ENCODE measurements at places on chromosomes 3 and 15. TPM values are rescaled to one million over a fixed set of nuclear protein-coding genes. Genes with fewer than 3 reads are reported as not detected.

DNA sequence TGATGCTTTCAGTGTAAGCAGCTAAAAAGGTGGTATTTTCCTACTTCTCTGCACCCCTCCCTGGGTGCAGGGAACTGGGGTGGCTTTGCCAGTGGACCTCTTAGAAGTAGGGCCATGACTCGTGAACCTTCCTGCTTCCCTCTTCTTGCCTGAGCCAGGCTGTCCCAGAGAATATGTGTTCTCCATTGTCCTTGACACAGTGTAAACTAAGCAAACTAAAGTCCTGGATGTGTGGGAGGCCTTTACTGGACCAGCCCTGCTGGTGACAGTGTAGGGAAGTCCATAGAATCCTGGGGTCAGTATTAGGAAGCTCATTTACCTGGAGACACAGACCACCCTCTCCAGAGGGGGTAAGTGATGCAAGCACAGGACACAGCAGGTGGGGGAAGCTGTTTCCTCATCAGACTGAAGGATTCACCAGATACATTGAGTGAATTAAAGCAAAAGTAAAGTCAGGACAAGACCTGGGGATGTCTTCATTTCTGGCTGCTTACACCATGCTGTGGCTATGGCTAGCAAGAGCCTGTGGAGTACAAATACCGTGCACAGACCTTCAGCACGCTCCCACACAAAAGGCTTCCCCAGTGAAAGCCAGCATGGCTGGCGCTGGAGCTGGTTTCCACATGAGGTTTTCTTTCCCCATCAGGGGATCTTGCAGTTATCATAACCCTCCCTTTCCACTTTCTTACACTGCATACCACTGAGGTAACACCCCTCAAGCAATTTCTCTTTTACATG is 64.8 kb upstream of the LPP start:
- DNase-seq, result no peak

DNA sequence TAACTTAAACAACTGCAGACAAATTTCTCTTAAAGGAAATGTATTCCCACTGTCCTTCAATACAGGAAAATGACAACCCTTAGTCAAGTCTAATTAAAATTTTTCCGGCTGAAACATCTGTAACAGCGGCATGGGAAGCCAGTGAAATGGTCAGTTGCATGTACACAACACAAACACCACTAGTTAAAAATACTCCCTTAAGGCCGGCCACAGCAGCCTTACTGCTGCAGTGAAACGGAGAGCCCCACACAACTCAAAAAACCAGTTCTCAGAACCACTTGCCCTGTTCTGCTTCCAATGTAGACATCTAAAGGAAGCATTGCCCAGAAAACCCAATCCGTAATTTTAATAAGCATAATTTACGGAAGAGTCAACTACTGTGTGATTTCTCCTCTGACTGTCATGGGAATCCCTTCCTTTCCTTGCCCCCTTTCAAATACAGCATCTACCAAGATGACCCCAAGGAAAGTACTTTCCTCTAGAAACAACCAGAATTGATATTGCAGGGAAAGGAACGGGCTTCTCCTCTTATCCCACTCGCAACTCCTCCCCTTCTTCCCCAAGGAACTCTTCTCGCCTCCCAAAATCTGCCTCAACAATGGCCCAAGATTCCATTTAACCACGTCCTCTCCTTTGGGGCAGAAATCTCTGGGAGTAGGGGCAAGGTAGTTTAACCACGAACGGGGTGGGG is 1.6 kb downstream of the FBN1 start:
- no peak for DNase-seq

Gene ALCAM
- 202 TPM for total RNA-seq

GRCh38 chr3:47731061-47731460 is 50.6 kb downstream of the SMARCC1 start:
- no peak for DNase-seq

Gene MAP6D1
- total RNA-seq, result 1.2 TPM

- DNase-seq, result no peak
Measured at GRCh38 chr15:60118146-60118545, 114.0 kb downstream of the FOXB1 start.

DNA sequence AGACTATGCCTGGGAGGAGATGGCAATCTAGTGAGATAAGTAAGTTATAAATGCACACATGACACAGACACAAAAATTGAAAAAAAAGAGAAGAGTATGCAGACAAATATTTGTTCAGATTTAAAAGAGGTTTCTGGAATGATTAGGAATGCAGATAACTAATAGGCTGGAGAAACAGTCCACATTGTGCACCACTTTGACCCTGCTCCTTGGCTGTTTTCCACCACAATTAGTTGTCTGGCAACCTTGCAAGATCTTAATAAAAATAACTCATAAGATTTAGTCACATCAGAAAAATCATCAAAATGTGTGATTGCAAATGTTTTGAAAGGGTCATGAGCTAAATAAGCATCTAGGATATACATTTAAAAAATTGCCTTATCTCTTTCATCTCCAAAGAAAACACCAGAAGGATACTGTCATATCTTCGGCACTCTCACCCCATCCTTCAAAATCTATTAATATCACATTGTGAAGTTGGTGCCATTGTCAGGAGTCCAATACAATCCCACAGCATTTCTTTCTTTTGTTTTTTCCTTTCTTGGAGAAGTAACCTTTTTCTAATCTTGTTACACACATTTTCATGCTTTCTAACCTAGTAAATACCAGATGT is 153.7 kb upstream of the KCNMB2 start:
- no peak for DNase-seq

GRCh38 chr3:80767604-80768003 is 993.8 kb downstream of the GBE1 start:
- DNase-seq, result no peak

Gene ITGA11
- total RNA-seq, result 7.1 TPM

- DNase-seq, result no peak
Measured at GRCh38 chr15:48017747-48018146, 103.0 kb upstream of the SLC24A5 start.

GRCh38 chr3:45367453-45367871 is 20.9 kb upstream of the LARS2 start:
- DNase-seq, result no peak

- DNase-seq, result no peak
Measured at GRCh38 chr3:159080256-159080655, 278.4 kb downstream of the MFSD1 start.

GRCh38 chr3:123821920-123822319 is 62.2 kb downstream of the MYLK start:
- no peak for DNase-seq

Gene FOXB1
- not detected for total RNA-seq

GRCh38 chr15:28078191-28078719 is 20.9 kb downstream of the OCA2 start:
- DNase-seq, result no peak

- no peak for DNase-seq
Measured at GRCh38 chr3:194750491-194750828, 64.8 kb downstream of the FAM43A start.

Gene CCDC54
- total RNA-seq, result not detected

- no peak for DNase-seq
Measured at GRCh38 chr15:35562641-35563040, 16.7 kb upstream of the DPH6 start.

- no peak for DNase-seq
Measured at GRCh38 chr3:55521738-55522421, 34.8 kb upstream of the WNT5A start.

- peak; percentile 37 for DNase-seq
Measured at GRCh38 chr3:127120851-127121647, 71.9 kb upstream of the PRR23E start.

Gene ACKR4
- 8.0 TPM for total RNA-seq

Gene GTPBP8
- 12.3 TPM for total RNA-seq

DNA sequence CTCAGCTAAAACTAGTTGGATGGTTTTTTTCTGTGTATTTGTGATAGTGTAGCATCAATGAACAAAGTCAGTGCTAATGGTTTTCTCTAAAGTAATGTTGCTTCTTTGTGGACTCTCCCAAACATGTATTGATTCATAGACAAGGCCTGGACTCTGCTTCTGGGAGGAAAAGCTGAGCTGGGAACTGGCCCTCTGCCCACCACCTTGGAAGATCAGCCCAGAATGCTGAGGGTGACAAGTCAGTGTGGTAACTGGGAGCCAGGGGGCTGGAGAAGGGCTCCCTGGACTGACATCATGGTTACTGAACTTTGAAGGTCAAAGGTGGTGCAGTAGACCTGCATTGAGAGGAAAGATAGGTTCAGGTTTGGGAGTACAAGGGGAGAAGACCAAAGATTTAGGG is 3.0 kb downstream of the ARHGAP31 start:
- no peak for DNase-seq

GRCh38 chr15:74709892-74710291 is 14.1 kb upstream of the EDC3 start:
- DNase-seq, result no peak

DNA sequence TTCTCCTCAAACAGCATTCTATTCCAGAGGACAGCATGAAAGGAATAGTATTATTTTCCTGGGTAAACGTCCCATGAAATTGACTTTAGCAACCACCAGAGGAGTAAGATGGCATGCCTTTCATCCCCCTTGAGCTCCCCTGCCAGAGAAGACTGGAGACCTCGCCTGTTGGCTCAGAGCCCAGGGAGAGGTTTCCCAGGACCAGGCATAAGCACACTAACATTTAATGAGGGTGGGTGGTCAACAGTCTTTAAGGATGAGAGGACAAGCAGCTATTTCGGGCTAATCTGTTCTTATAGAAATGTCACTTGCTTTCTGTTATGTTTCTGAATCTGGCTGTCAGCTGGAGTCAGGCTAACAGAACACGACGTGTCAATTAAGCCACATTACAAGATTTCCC is 390.5 kb downstream of the GABRG3 start:
- DNase-seq, result no peak

Gene CPLX3
- not detected for total RNA-seq

DNA sequence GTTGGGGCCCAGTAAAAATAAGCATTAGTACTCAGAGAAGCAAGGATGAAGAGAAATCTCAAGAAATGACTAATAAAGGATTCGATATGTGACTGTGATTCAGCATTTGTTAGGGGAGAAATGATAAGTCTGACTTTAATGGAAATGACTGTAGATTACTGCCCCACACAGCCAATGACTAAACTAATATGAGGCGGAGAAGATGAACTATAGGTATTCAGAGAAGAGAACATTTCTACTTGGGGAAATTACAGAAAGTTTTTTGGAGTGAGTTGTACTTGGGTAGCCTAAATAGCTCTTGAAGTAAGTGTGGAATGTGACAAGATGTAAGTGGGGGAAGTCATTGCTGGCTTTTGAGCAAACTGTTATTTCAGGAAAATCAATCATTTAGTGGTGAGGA is 380.0 kb downstream of the PDCD6IP start:
- no peak for DNase-seq

- DNase-seq, result no peak
Measured at GRCh38 chr15:59333401-59334075, 39.1 kb downstream of the MYO1E start.

Gene PYGO1
- total RNA-seq, result 11.1 TPM

Gene GOLGA8T
- 0.20 TPM for total RNA-seq

DNA sequence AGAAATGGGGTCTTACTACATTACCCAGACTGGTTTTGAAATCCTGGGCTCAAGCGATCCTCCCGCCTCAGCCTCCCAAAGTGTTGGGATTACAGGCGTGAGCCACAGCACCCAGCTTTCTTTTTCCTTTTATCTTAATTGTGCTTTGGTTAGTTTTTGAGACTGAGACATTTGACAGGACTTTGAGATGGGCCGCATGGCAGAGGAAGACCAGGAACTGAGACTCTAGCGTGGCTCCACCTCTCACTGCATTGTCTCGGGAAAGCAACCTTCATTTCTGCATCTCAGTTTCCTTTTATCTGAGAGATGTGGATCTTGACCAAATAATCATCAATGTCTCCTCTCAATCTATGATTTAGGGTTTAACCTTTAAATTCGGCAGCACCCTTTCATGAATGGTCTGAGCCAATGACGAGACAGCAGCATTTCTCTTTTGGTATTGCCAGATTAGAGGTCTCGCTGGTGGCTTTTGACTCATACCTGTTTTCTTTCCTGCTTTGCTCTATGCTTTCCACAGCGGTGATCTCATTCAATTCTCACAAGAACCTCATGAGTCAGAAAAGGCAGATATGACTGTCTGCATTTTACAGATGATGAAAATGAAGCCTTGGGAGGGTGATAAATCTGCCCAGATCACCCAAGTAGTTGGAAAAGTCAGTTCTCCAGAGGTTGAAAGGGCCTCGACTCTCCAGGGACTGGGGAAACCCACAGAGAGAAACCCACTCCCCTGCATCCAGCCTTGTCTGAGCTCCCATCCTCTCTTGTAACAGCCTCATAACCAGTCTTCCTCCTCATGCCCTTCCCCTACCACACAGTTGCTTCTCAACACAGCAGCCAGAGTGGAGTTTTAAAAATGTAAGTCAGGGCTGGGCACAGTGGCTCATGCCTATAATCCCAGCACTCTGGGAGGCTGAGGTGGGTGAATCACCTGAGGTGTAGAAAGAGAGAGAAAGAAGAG is 84.8 kb upstream of the FOXB1 start:
- DNase-seq, result no peak

DNA sequence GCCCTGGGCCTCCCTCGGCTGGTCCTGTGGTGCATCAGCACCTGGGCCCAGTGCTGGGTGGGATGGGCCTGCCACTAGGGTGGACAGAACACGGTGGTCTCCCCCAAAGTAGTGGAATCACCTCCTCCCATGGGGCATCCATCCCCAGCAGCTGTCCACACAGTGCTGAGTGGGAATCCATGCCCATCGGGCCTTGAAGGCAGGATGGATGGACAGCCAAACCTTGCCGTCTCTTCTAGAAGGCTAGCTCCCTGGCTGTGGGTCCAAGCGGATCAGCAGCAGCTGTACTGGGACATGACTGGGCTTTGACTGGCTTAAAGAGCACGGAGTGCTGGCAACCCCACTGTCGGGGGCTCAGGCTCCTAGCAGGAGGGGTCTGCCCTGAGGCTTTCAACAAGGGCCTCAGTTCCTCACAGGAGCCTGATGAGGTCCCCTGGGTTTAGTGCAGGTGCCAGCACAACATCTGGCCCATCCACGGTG is 123.9 kb downstream of the DNAJB8 start:
- DNase-seq, result no peak

GRCh38 chr15:66901336-66902100 is 163.9 kb upstream of the SMAD3 start:
- no peak for DNase-seq

Gene RPL39L
- total RNA-seq, result 3.9 TPM

Gene CHRFAM7A
- 1.1 TPM for total RNA-seq

DNA sequence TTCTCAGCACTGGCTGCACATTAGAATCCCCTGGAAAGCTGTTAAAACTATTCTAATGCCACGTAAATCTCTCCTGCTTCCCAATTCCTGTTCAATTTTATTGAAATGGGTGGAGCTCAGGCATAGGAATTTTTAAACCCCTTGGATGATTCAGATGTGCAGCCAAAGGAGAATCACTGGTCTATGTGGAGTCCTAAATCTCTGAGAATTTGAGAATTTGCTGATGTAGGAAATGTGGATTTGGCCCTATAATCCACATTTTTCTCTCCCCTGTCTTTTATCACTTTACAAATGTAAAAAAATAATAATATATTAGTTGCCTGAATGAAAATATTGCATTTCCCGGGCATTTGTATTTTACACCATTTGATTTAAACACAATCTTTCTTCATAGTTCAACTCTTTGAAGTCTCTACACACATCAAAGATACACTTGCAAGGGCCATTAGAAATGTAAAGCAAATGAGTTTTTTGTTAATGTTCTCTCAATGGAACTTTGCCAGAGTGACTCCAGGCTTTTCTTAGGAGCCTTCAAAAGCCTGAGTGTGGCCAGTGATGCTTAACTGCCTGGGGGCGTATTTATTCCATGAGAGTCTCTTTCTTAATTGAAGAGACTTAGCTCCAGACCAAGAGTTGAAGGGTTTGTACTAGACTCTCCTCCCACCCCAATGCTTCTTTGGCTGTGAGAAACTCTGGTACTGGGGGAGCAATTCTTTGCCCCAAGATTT is 48.8 kb upstream of the PTX3 start:
- no peak for DNase-seq

All from upper lobe of right lung (tissue), 1 donor.